Pancreas (tissue), 10 donors: ENCODE measurements at places on chromosomes 16 and 17. TPM values are rescaled to one million over a fixed set of nuclear protein-coding genes. Genes with fewer than 3 reads are reported as not detected.

Gene NPIPB9
- total RNA-seq: 0.92 TPM

Gene TMEM88
- 2.1 TPM for total RNA-seq

GRCh38 chr17:67020293-67020766, 24.0 kb upstream of the CACNG1 start:
- DNase-seq: no peak

DNA sequence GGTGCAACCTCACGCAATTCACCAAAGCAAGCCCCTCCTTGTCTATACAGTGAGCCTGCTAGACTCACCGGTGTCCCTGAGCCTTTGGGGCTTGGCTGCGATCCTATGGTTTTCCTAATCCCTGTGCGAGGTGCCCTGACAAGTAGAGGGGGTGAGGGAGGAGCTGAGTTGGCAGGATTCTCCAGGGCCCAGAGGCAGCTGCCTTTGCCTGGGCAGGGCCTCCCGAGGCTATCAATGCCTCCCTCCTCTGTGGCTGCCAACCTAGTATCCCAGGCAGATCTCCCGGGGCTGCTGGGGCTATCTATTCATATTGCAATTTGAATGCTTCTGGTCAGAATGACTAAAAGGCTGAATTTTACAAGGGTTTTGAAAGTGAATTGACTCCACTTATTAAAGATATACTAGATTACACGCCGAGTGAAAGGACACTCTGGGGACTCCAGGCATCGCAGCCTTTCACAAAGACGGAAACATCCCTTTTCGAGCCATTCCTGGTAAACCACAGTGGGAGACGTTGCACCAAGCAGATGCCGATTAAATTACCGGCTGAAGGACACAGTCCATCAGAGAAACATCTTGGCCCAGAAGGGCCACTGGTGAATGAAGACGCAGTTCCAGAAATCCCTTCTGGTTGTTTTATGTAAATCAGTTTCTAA, 11.3 kb upstream of the PITPNM3 start:
- no peak for DNase-seq

- no peak for DNase-seq
These were observed 9.2 kb downstream of the CHD3 start for GRCh38 chr17:7897773-7898172.

DNA sequence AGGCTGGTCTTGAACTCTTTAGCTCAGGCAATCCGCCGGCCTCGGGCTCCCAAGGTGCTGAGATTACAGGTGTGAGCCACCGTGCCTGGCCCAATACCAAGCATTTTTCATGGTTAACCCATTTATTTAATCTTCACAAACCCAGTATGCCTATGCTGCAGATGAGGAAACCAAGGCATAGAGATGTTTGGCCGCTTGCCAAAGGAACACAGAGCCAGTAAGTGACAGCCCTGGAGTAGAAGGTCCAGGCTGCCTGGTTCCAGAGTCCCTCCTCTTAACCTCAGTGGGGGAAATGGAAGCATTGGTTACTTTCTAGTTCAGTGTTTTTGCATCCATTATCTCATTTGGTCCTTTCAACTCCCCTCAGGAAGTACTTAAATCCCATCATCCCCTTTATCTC, 15.3 kb upstream of the ARL5C start:
- no peak for DNase-seq

GRCh38 chr17:14303343-14304221, 2.7 kb downstream of the HS3ST3B1 start:
- DNase-seq: no peak
